ENCODE measurements at places on chromosomes 12 and 14. TPM values are rescaled to one million over a fixed set of nuclear protein-coding genes. Genes with fewer than 3 reads are reported as not detected.

DNA sequence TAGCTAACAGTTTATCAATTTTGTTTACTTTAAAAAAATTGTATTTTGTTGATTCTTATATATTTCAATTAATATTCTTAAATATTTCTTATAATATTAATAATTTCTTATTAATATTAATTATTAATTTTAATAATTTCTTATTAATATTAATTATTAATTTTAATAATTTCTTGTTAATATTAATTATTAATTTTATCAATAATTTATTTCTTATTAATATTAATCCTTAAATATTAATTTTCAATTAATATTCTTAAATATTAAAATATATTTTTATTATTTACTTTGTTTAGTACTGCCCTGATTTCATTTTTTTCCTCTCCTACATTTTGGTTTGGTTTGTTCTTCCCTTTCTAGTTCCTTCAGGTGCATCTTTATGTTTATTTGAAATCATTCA lies 1208.1 kb downstream of the LRFN5 start:
- no peak for DNase-seq

- DNase-seq: no peak
Observed at GRCh38 chr12:46298261-46298660, 29.4 kb upstream of the SLC38A1 start.

GRCh38 chr12:55906056-55906455 lies 21.6 kb downstream of the PYM1 start:
- no peak for DNase-seq

DNA sequence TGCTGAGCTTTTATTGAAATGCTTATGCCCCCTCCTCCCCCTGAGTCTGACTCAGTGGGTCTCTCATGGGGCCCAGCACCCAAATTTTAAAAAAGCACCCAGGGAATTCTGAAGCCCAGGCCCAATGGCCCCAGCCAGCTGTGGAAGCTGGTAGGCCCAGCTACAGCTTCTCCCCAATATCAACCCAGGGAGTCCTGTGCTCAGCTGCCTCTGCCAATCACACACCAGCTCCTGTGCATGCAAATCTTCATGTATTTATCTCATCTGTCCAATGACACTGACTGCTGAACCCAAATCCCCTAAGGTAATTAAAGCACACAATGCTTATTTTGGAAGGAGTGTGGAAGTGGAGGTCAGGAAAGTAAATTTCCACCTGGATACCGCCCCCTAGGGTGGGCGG lies 76.3 kb downstream of the CCDC88C start:
- DNase-seq: no peak

DNA sequence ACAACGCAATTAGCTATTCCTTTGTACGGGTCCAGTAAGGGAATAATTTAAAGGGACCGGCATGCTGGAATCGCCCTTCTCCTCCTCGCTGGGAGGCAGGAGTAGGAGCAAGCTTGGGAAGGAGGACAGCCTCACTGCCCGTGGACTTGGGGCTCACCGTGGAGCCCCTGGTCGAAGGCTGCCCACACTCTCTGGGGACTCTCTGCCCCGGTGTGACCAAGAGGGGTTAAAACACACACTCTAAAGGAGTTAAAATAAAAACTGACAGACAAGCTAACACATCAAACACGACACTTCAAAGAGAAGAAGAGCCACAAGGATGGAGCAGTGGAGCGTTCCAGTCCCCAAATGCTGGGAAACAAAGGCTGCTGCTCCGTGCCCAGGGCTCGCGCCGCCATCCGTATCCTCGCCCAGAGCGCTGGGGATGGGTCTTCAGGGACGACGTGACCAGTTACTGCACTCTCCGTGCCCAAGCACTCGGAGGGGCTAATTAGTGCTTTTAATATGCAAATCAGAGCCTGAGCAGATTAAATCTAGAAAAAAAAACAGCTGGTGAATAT lies 123.3 kb downstream of the PAPOLA start:
- DNase-seq: no peak

PTPRB gene
- total RNA-seq: 1.6 TPM

KLRK1 gene
- not detected for total RNA-seq
